Adipose tissue (tissue), 3 donors: ENCODE measurements at places on chromosomes 1 and 21. TPM values are rescaled to one million over a fixed set of nuclear protein-coding genes. Genes with fewer than 3 reads are reported as not detected.

The ZNF648 gene
- polyA plus RNA-seq: not detected

The LCE1B gene
- polyA plus RNA-seq: not detected

The E2F2 gene
- 0.16 TPM for polyA plus RNA-seq

The BGLAP gene
- polyA plus RNA-seq: 2.8 TPM

The PRDM16 gene
- polyA plus RNA-seq: 3.6 TPM

The ZNF593OS gene
- polyA plus RNA-seq: not detected

The HUNK gene
- 0.42 TPM for polyA plus RNA-seq

The HCRTR1 gene
- polyA plus RNA-seq: 0.08 TPM

The S100A4 gene
- 46.0 TPM for polyA plus RNA-seq

The KRTAP19-3 gene
- not detected for polyA plus RNA-seq

The FAM163A gene
- polyA plus RNA-seq: 0.05 TPM

The S100A1 gene
- polyA plus RNA-seq: 31.7 TPM

The TSNAX gene
- polyA plus RNA-seq: 22.0 TPM

The LENEP gene
- not detected for polyA plus RNA-seq

The LRRC53 gene
- polyA plus RNA-seq: not detected

The MMP23B gene
- polyA plus RNA-seq: 24.4 TPM

The IARS2 gene
- 70.9 TPM for polyA plus RNA-seq

The PCNX2 gene
- polyA plus RNA-seq: 1.8 TPM

The EPHA10 gene
- 0.04 TPM for polyA plus RNA-seq
